GM18507 (cell line): ENCODE measurements at places on chromosomes 12 and 14.

GRCh38 chr14:70699646-70700045 lies 57.9 kb downstream of the TTC9 start:
- DNase-seq = no peak

DNA sequence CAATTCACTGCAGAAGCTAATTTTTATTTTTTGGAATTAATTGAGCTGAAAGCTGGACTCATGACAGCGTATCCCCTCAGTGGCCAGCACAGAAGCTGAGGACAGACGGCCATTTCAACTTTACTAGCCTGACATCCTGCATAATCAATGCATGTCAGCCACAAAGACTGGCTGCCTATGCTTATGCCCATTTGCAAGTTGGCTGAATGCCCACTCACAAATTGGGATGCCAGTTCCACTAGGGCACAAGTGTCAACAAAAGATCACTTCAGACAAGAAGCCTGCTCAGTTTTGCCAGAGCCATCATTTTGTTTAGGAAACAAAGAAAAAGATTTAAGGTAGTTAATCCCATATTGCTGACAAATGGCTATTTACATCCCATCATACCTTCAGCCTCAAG lies 417.6 kb downstream of the NOVA1 start:
- DNase-seq = no peak

GRCh38 chr12:102435827-102436436 lies 44.4 kb downstream of the IGF1 start:
- DNase-seq = no peak

- DNase-seq = no peak
These were observed 51.5 kb downstream of the EID3 start for GRCh38 chr12:104354868-104355570.

- no peak for DNase-seq
These were observed 25.8 kb downstream of the GPR135 start for GRCh38 chr14:59439256-59439965.

GRCh38 chr12:66514581-66514980 lies 164.3 kb downstream of the GRIP1 start:
- no peak for DNase-seq

GRCh38 chr14:53062856-53063255 lies 90.3 kb downstream of the DDHD1 start:
- DNase-seq = no peak

- no peak for DNase-seq
These were observed 479.1 kb upstream of the USP15 start for GRCh38 chr12:61781021-61781581.

GRCh38 chr12:94297876-94298505 lies 149.6 kb downstream of the PLXNC1 start:
- no peak for DNase-seq

DNA sequence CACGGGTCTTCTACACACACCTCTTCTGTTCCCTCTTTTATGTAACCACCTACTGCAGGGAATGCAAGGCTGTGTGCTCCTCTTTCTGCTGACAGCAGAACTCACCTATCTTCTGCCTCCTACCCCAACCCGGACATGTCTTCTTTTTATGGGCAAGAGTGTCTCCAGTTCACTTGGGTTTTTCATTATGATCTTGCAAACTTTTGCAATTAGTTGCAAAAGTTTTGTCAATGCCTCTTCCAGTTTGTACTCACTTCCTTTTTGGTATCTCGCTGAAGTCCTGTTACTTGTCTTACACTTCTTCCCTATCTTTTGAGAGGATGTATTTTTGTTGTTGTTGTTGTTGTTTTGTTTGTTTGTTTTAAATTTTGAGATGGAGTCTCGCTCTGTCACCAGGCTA lies 50.6 kb downstream of the DRAM1 start:
- no peak for DNase-seq

- DNase-seq = no peak
These were observed 16.9 kb downstream of the CCDC88C start for GRCh38 chr14:91400696-91401095.

DNA sequence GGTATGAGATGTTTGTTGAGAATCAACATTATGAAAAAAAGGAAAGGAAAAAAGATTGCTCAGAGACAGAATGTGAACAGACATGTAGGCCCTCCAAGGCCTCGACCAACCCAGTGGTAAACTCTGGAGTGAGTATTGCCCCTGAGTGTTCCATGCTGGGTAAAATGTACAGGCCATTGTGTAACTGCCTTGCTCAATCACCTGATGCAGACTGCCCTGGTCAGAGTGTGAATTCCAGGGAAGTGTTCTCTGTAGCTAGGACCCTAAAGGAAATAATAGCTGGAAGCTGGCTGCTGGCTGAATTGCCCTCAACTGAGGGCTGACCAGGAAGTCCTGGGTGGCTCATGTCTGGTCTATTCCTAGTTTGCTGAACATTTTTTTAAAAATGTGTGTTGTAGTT lies 1081.4 kb upstream of the LRFN5 start:
- no peak for DNase-seq

DNA sequence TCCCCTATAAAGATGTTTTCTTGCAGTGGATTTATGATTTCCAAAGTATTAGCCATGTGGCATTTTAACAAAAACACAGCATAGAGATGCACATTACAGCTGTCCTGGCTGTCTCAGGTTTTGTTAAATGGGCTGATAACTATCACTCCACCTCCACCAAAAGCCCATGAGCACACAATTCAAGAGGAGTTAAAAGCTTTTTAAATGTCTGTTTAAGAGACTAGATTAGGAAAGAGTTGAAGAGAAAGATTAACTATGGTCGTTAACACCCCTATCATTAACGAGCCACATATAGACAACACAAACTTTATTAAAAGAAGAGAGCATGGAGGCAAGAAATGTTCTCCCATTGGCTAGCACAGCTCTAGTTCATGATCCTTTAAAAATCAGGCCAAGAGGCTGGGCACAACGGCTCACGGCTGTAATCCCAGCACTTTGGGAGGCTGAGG lies 14.5 kb downstream of the CBX5 start:
- DNase-seq = no peak

GRCh38 chr12:122888232-122888752 lies 7.6 kb downstream of the VPS37B start:
- no peak for DNase-seq

GRCh38 chr14:23865502-23865901 lies 88.1 kb upstream of the DHRS4 start:
- no peak for DNase-seq

DNA sequence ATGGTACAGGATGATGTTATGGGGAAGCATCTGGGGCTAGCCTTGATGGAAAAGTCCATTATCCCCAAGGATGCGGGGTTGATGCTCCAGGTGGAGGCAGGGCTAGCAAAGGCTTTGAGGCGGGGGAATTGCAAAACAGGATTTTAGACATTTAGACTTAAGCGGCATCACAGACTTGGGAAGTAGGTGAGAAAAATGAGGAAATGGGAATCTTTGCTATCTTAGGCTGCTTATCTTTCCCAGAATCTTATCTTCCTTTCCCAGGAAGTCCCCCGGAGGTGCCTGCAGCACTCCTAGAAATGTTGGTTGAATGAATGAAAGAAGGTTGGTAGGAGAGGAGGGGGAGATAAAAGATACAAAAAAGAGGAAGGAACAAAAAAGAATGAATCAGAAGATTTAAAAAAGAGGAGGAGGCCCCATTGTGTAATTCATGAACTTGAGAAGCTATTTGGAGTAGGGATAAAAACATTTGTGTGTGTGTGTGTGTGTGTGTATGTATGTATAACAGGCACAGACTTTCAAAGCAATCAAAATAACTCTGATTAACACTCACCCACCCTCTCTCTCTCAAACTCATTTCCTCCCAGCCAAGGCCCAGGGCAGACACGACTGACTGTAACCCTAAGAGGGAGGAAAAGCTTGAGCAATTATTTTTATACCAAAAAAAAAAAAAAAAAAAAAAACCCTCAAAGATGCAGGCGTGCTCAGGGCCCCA lies 62.5 kb upstream of the TBX3 start:
- no peak for DNase-seq

DNA sequence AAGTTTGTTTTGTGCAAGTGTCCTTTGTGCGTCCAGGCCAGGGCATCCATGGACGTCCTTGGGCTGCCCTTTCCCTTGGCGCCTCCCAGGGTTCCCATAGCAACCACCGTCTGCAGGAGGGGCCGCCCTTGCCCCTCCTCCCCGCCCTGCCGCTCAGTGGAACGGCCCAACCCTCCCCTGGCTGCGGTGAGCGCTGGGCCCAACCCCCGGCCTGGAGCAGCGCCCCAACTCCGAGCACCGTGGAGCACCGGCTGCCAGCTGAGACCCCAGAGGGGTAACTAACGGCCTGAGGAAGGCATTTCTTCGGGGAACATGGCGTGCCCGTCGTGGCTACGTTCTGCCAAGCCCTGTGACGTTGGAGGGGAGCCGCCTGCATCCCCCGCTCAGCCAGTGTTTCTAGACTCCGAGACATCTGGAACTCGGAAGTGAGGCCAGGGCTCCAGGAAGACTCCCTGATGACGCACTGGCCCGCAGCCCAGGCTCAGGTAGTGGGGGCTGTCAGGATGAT lies 5.3 kb upstream of the ACACB start:
- DNase-seq = no peak

- DNase-seq = no peak
These were observed 16.7 kb upstream of the TCTN2 start for GRCh38 chr12:123654129-123654701.

DNA sequence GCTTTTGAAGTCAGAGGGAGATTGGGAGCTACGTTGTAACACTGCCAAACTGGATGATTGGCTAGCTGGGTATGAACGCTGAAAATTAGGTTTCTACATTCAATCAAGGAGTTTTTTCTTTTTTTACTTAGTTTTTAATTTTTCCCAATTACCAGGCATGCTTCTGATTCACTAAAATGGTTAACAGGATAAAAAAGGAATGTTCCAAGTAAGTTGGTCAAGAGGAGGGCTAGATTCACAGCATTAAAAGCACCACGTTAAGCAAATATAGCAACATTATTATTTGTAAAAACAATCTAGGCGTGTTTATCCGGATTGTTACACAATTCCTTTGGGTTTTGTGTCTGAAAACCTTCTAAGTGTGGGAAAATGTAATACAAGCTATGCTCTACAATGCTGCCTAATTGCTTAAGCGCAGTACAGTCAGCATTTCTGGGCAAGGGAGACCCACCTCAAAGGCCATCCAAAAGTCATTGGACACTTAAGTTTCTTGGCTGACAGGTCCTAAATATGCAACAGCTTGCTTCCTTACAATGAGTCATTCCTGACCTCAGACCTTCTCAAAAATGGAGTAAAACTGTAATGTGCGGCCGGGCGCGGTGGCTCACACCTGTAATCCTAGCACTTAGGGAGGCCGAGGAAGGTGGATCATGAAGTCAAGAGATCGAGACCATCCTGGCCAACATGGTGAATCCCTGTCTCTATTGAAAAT lies 1.2 kb downstream of the RPLP0 start:
- DNase-seq = no peak

DNA sequence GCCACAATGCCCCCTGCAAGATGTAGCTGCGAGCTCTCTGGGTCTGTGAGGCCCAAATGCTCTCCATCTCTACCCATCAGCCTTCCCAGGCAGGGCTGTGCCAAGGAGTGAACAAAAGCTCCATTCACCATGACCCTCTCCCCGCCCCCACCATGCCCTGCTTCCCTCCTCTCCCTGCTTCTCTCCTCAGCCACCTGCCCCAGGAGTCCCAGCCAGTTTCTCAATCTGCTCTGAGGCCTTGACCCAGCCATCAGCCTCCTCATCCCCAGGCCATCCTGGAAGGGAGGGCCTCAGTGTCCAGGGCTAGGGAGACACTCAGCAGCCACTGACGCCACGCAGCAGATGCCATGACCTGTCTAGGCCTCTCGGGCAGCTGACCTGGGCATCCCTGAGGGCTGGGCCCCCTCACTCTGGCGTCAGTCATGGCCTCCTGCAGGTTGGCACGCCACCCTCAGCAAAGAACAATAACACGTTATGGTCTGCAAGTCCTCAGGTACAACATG lies 8.5 kb upstream of the KRT5 start:
- DNase-seq = no peak

DNA sequence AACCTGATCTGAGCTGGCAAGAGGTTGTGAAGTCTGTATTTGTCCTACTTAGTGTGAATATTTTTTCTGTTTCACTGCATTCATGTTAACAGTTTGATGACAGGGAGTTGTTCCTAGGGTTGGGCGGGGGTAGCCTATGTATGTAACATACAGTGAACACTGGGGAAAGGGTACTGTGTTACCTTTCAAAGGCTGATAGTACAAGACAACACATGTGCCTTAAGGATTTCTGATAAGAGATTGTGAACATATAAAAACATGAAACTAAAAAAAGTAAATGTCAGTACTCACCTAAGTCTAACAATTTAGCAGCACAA lies 30.5 kb upstream of the GRIP1 start:
- DNase-seq = no peak

- no peak for DNase-seq
These were observed 152.4 kb upstream of the FAR2 start for GRCh38 chr12:28996688-28997087.

DNA sequence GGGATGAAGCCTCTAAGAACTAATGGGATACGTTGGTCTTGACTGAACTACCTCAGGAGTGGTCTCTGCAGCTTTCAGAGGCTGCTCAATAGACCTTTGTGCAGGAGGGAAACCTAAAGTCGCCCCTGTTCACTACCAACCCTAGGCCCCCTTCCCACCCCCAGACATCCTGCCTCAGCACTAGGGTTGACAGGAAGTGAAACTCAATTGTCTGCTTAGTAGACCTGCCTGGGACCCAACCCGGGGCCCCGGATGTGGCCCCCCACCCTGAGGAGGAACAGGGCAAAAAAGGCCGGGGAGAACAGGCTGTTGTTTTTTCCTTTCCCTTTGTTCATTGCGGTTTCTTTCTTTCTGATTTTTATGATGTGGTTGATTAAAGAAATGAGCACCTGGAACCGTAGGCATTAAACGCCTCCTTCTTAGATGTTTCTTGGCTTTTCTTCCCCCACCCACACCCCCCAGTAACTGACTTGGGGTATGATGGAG lies 1.6 kb upstream of the DGKA start:
- DNase-seq = peak; percentile 66

DNA sequence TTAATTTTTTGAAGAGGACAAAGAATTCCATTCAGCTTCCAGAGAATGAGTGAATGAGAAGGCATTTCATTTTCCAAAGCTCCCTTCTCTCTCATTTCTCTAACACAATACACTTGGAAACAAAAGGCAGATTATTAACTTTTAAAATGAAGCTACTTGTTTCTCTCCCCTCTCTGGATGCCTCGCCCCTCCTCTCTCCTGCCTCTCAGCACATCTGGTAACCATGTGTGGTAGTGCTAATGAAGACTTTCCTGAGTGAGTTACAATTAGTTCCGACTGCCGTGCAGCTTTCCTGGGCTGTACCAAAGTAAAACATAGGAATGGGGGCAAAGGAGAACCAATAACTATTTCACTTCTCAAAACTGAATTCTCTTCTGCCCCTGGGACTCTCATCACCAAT lies 84.7 kb upstream of the SOX5 start:
- DNase-seq = no peak

- DNase-seq = no peak
These were observed 28.7 kb downstream of the BMAL2 start for GRCh38 chr12:27361372-27361771.

DNA sequence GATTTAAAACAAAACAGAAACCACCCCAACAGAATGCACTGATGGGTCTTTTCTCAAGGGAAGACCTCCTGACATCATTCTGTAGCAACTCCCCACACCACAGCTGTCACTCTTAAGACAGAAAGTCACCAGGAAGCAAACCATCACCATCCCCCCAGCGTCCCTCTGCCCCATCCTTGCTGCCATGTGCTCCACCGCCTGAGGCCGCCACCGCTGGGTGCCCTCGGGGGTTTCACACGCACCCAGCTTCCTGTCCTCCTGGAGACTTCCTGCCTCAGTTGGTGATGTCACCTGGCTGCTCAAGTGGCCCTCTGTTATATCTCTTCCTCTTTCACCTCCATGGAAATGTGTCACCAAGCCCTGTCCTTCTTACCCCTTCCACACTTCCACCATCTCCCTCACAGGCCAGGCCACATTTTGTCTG lies 71.4 kb upstream of the GPR68 start:
- peak; percentile 76 for DNase-seq
